Effector memory CD8-positive, alpha-beta T cell (primary cell): ENCODE measurements at places on chromosomes 7 and 10.

DNA sequence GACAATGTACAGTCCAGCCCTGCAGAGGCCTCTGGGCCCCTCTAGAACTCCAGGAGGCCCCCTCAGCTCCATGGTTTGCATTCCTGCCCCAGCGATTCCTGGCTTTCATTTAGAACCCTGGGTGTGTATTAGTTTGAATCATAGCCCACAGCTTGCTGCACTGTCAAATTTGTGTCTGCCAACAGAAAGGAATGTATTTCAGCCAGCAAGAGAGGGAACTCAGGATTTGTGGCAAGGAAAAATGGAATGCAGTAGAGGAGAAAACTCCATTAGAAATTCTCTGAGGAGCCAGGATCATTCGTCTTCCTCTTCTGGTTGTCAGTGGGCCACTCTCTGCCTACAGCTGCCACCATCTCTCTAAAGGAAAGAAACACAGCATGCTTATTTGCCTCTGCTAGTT, 27.9 kb upstream of the WDR11 start:
- no peak for DNase-seq

- DNase-seq: no peak
Observed at GRCh38 chr7:1569440-1569832, 396 bp downstream of the PSMG3 start.

- DNase-seq: no peak
Observed at GRCh38 chr10:13769946-13770345, 183.2 kb downstream of the PRPF18 start.

DNA sequence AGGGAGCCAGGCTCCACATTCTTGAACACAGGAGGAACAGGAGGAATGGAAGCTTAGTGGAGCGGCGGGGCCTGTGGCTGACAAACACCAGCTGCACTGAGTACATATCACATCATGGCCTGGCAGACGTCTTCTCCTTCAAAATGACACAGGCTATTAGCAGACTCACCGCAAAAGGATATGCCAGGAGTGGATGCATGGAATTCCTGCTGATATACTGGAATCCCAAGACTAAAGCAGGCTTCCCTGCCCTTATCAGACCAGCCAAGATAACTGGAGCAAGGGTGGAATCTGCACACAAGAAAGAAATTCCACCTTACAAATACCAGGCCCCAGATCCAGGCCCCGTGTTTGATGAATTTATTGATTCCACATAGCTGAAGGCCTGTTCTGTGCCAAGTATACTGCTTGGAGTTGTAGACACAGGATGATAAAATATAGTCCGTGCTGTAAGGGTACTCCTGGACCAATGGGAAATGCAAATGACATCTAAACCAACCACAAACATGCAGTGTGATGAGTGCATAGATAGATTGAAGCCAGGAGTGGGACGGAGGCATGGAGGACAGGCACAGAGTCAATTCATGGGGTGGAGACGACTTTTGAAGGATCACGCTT, 480.5 kb upstream of the ZMIZ1 start:
- DNase-seq: no peak

- no peak for DNase-seq
Observed at GRCh38 chr7:70040970-70041766, 442.9 kb downstream of the AUTS2 start.

DNA sequence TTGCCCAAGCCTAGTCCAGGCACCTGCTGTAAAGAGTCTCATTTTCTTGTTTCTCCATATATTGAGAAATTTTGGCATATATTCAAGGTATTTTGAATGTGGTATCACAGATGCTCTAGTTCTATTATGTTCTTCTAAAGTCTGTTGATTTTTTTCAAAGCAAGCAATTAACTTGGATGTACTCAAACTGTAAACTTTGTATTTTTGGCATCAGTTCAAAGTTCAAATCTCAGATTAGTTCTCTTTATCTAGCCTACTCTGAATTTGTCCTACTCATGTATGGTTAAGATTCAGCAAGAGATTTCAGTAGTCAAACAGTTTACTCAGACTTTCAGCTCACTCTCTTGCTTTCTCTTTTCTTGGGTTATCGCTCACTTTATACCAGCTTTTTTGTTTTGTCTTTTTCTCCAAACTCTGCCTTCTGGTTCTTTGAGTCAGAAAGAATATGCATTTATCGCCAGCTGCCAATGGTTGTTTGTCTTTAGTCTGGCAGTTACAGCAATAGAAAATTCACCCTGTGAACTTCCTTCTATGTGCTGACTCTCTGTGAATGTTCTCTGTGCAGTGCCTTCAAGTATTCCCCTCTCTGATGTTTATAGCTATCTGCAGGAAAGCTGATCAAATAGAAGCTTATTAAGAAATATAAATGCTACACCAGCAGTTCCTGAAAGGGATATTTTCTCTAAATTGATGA, 56.0 kb downstream of the ANKRD7 start:
- DNase-seq: no peak

DNA sequence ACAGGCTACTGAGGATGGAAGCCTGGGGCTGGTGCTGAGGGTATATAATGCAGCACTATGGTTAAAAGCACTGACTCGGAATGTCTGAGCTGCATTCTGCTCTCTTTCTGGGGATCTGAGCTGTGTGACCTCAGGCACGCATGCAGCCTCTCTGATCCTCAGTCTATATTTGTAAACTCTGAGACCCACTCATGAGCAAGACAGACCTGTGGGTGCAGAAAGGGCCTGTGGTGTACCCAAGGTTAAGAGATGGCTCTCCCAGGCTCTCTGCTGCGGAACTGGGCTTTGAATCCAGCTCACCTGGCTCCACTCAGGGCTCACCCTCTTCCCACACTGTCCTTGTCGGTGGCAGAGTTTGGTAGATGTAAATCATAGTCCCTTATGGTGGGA, 89.9 kb downstream of the CHST15 start:
- DNase-seq: no peak

DNA sequence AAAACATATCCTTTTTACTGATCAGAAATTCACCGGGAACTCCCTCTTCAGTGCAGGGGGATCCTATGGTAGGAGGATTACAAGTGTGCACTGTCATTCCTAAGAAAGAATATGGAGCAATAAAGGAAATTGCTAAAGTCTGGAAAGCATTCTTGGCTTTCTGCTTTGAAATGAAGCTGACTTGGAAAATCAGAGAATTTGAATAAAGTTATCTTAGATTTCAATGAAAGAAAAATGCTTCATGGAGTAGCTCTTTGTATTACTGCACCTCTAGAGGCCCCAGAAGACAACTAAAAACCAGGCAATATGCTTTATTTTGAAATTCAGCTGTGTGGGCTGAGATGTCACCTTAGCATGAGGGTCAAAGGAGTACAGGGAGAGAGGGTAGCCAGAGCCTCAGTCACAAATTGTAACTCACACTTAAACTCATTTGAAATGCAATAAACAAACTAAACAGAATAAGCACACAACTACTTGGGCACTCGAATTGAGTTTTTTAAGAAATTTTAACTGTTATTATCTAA, 102.5 kb downstream of the IMMP2L start:
- no peak for DNase-seq

DNA sequence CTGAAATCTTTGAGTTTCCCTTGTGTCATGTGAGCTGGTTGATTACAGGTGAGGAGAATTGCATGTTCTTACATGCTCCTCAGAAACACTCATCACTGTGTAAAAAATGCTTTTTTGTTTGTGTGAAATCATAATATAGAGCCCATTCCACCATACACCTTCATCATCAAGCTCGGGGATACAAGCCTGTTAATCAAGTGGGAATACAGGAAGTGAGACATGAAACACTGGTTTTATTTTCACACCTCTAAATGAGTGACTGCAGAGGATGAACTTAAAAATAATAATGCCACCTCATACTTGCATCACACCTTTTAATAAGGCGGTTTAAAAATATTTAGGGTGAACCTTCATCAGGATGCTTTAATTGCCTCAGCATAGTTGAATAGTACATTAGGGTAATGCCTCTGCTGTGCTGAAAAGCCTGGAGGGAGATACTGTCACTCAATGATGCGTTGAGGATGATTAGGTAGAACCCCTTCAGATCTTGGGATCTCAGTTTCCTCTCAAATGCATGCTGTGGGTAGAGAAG, 164.6 kb downstream of the AUTS2 start:
- DNase-seq: no peak

GRCh38 chr7:115043605-115044004, 121.7 kb downstream of the MDFIC start:
- DNase-seq: no peak

DNA sequence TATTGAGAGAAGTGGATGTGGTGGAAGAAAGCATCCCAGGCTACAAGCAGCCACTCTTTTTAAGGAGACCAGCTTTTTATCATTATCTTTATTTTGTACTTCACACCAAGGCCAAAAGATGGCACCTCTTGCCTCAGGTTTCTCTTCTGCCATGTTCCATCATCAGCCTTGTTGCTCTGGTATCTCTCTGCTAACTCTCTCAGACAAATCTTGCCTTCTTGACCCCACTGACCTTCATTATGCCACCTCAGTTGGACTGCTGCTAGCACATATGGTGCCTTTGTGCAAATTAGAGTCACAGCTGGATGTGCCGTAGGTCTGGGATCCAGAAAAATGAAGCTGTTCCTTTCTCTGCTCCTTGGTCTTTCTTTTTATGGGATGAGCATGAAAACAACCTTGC, 47.1 kb upstream of the DYNC1I1 start:
- DNase-seq: no peak

DNA sequence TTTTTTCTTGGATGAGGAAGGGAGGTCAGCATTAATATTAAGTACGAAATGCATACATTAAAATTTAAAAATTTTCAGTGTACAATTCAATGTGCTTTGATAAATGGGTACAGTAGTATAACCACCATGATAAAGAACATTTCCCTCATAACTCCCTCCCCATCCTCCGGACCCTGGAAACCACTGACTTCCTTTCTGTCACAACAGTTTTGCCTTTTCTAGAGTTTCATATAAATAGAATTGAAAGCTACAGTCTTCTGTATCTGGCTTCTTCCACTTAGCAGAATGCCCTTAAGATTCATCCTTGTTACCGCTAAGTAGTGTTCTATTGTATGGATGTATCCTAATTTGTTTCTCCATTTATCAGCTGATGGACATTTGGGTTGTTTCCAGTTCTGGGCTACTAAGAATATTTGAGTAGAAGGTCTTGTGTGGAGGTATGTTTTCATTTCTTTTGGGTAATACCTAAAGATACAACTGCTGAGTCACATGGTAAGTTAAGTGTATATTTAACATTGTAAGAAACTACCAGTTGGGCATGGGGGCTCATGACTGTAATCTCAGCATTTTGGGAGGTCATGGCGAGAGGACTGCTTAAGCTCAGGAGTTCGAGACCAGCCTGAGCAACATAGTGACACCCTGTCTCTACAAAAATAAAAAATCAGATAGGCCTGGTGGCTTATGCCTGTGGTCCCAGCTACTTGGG, 30.8 kb downstream of the ABI1 start:
- DNase-seq: no peak

DNA sequence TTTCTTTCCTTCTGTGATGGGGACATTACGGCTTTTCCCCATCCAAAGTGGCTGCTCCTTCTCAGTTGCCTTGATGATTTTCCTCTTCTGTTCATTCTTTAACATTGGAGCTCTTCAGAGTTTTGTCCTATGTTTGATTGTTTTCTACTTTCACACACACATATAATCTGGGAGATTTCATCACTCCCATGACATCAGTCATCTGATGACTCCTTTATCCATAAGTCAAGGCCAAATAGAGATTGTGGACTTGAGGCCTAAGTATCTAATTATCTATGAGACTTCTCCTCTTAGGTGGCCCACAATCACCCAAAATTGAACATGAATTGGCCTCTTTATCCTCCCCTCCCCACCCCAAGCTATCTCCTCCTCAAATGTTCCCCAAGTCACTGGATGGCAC, 5.3 kb upstream of the COL1A2 start:
- DNase-seq: no peak

GRCh38 chr10:119370111-119370741, 162.9 kb downstream of the GRK5 start:
- no peak for DNase-seq

GRCh38 chr7:137836113-137836509, 10.7 kb downstream of the DGKI start:
- no peak for DNase-seq

GRCh38 chr7:138154661-138155060, 78.4 kb downstream of the AKR1D1 start:
- DNase-seq: no peak
